Fibroblast of skin of left biceps (primary cell): ENCODE measurements at places on chromosomes 3 and 15.

GRCh38 chr15:56492791-56493555, 28.0 kb upstream of the MNS1 start:
- no peak for DNase-seq

DNA sequence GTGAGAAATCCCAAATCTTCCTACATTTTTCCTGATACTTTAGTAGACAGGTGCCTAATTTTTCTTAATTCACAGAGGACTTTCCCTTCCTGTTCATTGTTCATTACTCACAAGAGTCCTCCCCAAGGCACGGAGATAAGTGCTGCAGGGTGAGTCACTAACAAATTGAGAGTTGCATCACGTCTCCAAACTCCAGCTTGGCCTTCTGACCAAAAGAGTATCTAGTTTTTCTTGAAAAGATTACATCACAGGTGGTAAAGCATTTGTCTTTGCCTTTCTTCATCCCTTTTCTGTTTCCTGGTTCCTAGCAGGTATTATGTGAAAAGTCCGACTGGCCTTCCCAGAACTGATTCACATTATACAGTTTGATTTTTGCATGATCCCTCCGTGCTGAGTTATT, 24.9 kb upstream of the RASGRP1 start:
- DNase-seq = peak; percentile 49

DNA sequence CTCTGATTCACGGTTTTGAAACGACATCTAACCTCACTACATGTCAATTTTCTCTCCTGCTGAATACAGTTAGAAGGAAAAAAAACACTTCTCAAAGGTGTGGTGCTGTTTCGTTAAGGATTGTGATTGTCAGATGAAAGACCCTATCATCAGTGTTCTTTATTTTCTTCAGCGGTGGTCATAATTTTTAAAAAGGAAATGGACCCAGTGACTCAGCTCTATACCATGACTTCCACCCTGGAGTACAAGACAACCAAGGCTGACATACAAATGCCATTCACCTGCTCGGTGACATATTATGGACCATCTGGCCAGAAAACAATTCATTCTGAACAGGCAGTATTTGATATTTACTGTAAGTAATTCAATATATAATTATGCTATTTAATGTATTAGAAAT, 167.8 kb downstream of the ALCAM start:
- DNase-seq = no peak

GRCh38 chr3:25532431-25533162, 104.5 kb downstream of the RARB start:
- no peak for DNase-seq

GRCh38 chr3:14451844-14452739, 49.7 kb downstream of the SLC6A6 start:
- no peak for DNase-seq

DNA sequence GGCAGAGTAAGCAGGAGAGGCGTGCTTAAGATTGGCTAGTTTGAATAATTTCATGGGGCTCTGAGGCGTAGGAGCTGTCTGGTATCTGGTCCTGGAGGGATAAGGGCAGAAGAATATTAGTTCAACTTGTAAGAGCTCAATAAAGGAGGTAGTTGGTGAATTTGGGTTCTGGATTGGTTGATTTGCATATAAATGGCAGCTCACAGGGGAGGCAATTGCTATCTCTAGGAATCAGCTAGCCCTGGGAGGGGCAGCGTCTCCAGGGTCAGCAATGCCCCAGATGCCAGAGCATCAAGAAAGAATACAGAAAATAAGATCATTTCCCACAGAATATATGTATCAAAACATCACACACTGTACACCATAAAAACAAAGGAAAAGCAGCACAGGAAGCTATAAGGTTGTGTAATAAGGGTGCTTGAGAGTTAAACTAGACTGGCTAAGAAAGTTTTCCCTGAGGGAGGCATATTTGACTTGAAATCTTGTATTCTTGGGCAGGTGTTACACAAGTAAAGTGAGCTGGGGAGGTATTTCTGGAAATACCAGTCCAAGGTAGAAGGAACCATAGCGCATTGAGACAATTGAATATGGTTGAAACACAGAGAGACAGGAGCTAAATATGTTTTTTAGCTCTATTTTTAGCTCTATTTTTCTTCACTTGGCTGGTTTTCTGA, 6.1 kb downstream of the MOBP start:
- no peak for DNase-seq

DNA sequence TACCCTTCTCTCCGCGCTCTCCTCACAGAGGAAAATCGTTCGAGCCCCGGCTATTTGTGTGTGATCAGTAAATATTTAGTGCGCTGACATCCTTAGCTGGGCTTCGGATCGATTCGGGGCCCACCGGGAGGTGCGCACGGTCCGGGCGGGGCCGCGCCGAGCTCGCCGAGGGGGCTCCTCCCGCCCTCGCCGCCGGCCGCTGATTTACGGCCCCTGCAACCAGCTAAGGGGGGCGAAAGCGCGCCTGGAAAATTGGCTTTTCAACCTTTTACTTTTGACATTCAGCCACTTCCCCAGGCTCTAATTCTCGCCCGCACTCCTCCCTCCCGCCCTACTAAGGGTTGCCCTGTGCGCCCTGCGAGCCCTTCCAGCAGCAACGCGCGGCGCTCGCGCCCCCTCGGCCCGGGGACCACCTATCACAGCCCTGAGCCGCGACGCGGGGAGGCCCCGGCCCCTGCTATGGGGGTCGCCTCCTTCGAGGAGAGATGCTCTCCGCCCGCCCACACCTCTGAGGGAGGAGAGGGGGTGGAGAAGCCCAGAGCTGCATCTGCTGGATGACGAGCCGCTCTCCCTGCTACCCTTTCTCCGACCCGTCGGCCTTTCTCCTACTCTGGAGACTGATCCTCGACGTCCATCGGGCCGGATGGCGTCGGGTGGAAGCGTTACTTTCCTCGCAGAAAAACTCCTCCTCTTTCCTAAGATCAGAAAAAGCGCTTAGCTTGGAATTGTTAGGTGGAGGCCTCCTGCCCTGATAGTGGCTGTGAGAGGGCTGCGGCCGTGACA, 7.8 kb upstream of the NR2F2 start:
- DNase-seq = no peak

DNA sequence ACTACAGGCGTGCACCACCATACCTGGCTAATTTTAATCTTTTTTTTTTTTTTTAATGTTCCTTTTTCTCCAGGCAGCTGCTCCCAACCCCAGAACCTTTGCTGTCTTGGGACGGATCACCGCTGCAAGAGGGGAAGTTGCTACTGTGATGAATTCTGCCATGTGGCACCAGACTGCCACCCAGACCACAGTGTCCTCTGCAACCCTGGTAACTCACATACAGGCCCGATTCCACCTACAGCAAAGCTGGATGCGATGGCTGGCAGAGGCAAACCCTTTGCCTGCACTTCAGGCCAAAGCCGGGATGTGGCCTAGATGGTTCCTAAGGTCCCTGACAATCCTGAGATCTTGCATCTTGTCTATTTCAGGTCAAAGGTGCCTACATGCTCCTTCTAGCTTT, 12.7 kb upstream of the MUC20 start:
- no peak for DNase-seq

GRCh38 chr3:39668420-39668819, 141.0 kb upstream of the MYRIP start:
- peak; percentile 0 for DNase-seq

GRCh38 chr15:74892931-74893330, 3.1 kb downstream of the MPI start:
- DNase-seq = no peak

- no peak for DNase-seq
Measured at GRCh38 chr3:65953881-65954733, 84.6 kb downstream of the MAGI1 start.

- no peak for DNase-seq
Measured at GRCh38 chr15:64279131-64279530, 76.8 kb downstream of the CSNK1G1 start.

DNA sequence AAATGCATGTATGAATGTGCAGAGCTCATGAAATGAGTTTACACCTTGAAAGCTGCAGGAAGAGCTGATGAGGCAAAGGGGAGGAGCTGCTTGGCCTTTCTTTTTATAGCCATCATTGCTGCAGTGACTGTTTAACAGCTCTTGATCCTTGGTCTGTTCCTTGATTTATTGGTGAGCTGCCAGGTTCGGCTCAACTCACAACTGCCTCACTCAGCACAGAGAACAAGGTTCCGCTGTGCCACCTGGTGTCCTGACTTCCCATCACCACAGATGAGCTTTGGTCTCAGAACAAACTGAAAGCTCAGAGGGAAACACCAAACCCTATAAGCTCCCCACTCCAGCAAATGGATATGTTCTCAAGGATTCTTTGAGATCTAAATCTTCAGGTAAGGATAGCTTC, 626.1 kb downstream of the MAGI1 start:
- no peak for DNase-seq

DNA sequence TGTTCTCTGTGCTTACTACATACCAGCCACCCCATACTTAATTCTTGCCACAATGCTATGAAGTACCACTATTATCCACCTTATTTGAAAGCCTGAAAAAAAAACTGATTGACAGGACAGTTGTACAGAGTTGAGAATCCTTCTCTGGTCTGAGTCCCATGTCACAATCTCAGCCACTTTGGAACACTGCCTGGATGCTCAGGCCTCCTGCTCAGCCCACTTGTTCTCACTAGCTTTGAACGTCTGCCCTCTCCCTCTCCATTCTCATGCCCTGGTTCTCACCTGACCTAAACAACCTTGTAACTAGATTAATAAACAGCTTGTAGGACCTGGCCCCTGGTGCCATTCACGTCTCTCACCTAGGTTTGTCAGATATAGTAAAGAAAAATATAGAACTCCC, 53.9 kb downstream of the TRIM69 start:
- DNase-seq = no peak

GRCh38 chr3:197547306-197548011, 8.3 kb downstream of the BDH1 start:
- DNase-seq = no peak

DNA sequence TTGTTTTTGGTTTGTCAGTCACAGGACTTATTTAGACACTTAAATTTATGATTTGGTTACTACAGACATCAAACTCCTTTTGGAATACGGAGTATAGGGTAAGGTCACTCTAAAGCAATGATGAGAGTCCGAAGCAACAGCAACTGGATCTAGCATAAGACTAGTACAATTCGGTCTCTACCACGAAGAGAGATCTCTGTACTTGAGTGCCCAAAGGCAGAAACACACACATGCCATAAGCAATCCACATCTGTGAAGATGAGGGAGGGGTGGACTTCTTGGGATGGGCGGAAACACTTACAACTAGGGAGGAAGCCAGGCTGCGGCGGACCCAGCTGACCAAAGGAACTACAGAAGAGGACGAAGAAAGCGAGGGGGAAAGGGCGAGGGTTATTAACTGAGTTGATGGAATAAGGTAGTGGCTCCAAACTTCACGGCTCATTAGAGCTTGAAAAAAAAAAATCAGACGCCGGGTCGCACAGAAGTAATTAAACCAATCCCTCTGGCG, 595 bp downstream of the DPH6 start:
- DNase-seq = no peak

GRCh38 chr3:138938056-138938876, 8.7 kb downstream of the FOXL2 start:
- no peak for DNase-seq

DNA sequence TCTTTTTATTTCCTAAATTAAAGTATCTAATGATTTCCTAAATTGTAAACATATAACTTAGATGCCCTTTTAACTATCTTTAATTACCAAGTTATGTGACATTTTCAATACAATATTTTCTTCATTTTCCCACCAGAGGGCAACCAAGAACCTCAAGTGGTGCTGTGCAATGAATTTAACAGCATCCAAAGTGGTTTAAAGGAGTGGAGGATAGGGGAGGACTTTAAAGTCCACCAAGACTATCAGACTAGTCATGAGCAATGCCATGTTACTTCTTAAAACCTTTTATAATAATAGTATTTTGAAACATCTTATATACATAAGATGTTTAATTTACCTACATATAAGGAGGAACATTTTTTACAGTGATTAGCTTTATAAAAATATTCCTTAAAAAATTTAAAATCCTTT, 74.4 kb downstream of the DLG1 start:
- peak; percentile 26 for DNase-seq

DNA sequence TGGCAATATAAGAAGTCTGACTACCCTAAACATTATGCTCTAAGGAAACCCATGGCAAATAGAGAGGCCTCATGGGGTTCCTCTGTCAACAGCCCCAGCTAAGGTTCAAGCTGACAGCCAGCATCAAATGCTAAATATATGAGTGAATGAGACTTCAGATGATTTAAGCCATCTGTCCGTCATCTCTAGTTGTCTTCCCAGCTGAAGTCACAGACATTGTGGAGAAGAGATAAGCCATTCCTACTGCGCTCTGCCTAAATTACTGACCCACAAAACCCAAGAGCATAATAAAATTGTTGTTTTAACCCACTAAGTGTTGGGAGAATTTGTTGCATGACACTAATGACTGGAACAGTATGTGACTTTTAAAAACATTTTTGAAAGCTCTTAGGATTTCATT, 87.3 kb upstream of the IGSF10 start:
- no peak for DNase-seq

DNA sequence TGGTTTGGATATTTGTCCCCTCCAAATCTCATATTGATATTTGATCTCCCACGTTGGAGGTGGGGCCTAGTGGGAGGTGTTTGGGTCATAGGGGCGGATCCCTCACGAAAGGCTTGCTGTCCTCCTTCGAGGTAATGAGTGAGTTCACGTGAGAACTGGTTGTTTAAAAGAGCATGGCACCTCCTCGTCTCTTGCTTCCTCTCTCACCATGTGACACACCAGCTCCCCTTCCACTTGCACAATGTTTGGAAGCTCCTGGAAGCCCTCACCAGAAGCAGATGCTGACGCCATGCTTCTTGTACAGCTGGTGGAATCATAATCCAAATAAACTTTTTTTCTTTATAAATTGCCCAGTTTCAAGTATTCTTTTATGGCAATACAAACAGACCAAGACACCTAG, 38.6 kb downstream of the RFTN1 start:
- no peak for DNase-seq

GRCh38 chr3:108882762-108883161, 60.2 kb downstream of the TRAT1 start:
- DNase-seq = no peak
